ENCODE measurements at places on chromosomes 1 and 21. TPM values are rescaled to one million over a fixed set of nuclear protein-coding genes. Genes with fewer than 3 reads are reported as not detected.

The AADACL3 gene
- not detected for polyA plus RNA-seq

The RPTN gene
- not detected for polyA plus RNA-seq

The OR14K1 gene
- not detected for polyA plus RNA-seq

The THEMIS2 gene
- polyA plus RNA-seq, result 3.0 TPM

The OR2L13 gene
- polyA plus RNA-seq, result not detected

The HAO2 gene
- 75.5 TPM for polyA plus RNA-seq

The CHODL gene
- polyA plus RNA-seq, result 52.5 TPM

The RGS13 gene
- not detected for polyA plus RNA-seq

The HYI gene
- polyA plus RNA-seq, result 47.5 TPM

The CD1E gene
- 0.11 TPM for polyA plus RNA-seq

The LCE1A gene
- polyA plus RNA-seq, result not detected

The EDARADD gene
- polyA plus RNA-seq, result 6.9 TPM

The ROR1 gene
- 32.8 TPM for polyA plus RNA-seq

All from renal cortex interstitium (tissue), 15 donors.